ENCODE measurements at places on chromosomes 12 and 14.
A peak's percentile ranks its signal among the peaks of the same experiment; 100 is the strongest.

- H3K4me3 ChIP-seq = no peak overlapping the region
- no peak overlapping the region for H3K27ac ChIP-seq
- peaks cover 8% of the 10 kb centered on the region for H3K36me3 ChIP-seq
Observed at GRCh38 chr12:108886873-108887629, 7.2 kb downstream of the DAO start.

GRCh38 chr14:105385322-105385637 is 13.1 kb upstream of the TEX22 start:
- H3K36me3 ChIP-seq = no peaks in the 10 kb centered on the region
- H3K4me1 ChIP-seq = no peaks in the 10 kb centered on the region
- no peak overlapping the region for H3K27ac ChIP-seq
- H3K27me3 ChIP-seq = no peaks in the 10 kb centered on the region

DNA sequence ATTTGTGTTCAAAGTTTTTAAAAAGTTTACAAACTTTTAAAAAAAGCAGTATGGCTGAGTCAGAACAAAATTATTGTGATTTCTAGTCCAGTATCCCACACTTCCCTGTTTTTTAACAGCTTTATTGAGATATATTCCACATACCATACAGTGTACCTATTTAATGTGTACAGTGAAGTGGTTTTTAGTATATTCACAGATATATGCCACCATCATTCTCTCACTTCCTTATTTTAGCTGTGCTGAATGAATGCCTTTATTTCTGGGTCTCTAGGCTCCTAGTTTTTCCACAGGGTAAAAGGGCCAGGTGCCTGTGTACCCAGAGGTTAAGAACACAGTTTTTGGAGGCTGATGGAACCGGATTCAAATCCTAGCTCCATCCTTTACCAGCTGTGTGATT is 58.9 kb upstream of the SRSF5 start:
- H3K4me3 ChIP-seq = no peak overlapping the region
- H3K36me3 ChIP-seq = peaks cover 8% of the 10 kb centered on the region
- no peaks in the 10 kb centered on the region for H3K27me3 ChIP-seq
- H3K27ac ChIP-seq = no peak overlapping the region

- no peak overlapping the region for H3K4me3 ChIP-seq
- H3K27ac ChIP-seq = no peak overlapping the region
- H3K36me3 ChIP-seq = no peaks in the 10 kb centered on the region
- H3K4me1 ChIP-seq = no peaks in the 10 kb centered on the region
Observed at GRCh38 chr12:75130811-75131210, 78.8 kb downstream of the KCNC2 start.

DNA sequence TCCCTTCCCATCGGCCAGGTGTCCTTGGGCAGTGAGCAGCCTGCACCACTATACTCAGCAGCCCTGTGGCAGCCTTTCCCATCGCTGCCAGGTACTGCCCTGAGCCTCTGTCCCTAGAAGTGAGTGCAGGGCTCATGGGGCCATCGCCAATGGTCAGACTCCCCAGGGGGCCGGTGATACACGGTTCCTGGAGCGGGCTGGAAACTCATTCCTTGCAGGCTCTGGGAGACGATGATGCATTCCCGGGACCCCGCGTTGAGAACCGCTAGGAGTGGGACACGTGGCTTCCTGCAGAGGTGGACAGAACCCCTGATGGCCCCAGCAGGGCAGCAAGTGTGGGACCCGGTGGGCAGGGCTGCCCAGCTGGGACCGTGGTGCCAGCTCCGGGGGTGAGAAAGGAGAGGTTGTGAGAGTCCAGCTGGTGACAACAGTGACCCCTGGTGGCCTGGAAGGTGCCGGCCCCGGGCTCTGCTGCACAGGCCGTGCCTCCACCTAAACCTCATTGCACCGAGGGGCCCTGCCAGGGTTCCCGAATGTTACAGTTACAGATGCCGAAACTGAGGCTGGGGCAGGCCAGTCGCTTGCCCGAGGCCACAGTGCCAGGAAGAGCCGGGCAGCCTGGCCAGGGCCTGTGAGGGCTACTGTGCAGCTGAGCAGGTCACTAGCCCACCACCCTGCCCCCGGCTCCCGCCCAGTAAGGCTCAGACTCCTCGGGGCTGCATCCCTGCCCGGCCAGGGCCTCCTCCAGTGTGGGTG is 33.8 kb downstream of the FBRSL1 start:
- H3K27me3 ChIP-seq = no peaks in the 10 kb centered on the region
- peak; percentile 69 for DNase-seq
- no peaks in the 10 kb centered on the region for H3K4me1 ChIP-seq
- H3K27ac ChIP-seq = no peak overlapping the region

GRCh38 chr14:71411738-71412137 is 504.5 kb downstream of the PCNX1 start:
- H3K27me3 ChIP-seq = no peaks in the 10 kb centered on the region
- no peak overlapping the region for H3K4me3 ChIP-seq
- no peak for DNase-seq

GRCh38 chr12:45310627-45310968 is 94.7 kb downstream of the ANO6 start:
- no peak overlapping the region for H3K4me3 ChIP-seq
- H3K4me1 ChIP-seq = no peaks in the 10 kb centered on the region
- no peak for DNase-seq
- H3K36me3 ChIP-seq = no peaks in the 10 kb centered on the region
- no peak overlapping the region for H3K27ac ChIP-seq
- no peaks in the 10 kb centered on the region for H3K27me3 ChIP-seq

- H3K36me3 ChIP-seq = no peaks in the 10 kb centered on the region
- DNase-seq = no peak
- peak overlapping the region; percentile 70 for H3K27ac ChIP-seq
- no peak overlapping the region for H3K4me3 ChIP-seq
Observed at GRCh38 chr12:75666939-75667334, 155.5 kb upstream of the KRR1 start.

- H3K27ac ChIP-seq = no peak overlapping the region
- H3K27me3 ChIP-seq = no peaks in the 10 kb centered on the region
- H3K36me3 ChIP-seq = no peaks in the 10 kb centered on the region
- no peak overlapping the region for H3K4me3 ChIP-seq
Observed at GRCh38 chr14:101237252-101237616, 324.1 kb upstream of the DIO3 start.

All from right lobe of liver (tissue), 6 donors.